ENCODE measurements at places on chromosomes 16 and 17. TPM values are rescaled to one million over a fixed set of nuclear protein-coding genes. Genes with fewer than 3 reads are reported as not detected.

GRCh38 chr16:81181013-81181720 lies 57.3 kb upstream of the BCO1 start:
- no peaks in the 10 kb centered on the region for H3K36me3 ChIP-seq
- H3K4me1 ChIP-seq = peaks cover 20% of the 10 kb centered on the region
- DNase-seq = peak; percentile 88
- H3K27ac ChIP-seq = peak overlapping the region; percentile 96
- no peaks in the 10 kb centered on the region for H3K27me3 ChIP-seq

The CAPNS2 gene
- total RNA-seq = not detected

- no peaks in the 10 kb centered on the region for H3K36me3 ChIP-seq
- no peaks in the 10 kb centered on the region for H3K27me3 ChIP-seq
- DNase-seq = no peak
Measured at GRCh38 chr16:78200023-78200389, 100.6 kb downstream of the WWOX start.

The ARHGDIG gene
- total RNA-seq = 3.4 TPM

GRCh38 chr17:16442594-16443510 lies 27.5 kb downstream of the TRPV2 start:
- H3K36me3 ChIP-seq = peaks cover 55% of the 10 kb centered on the region
- H3K4me1 ChIP-seq = peaks cover 58% of the 10 kb centered on the region
- H3K27me3 ChIP-seq = no peaks in the 10 kb centered on the region
- H3K27ac ChIP-seq = peak overlapping the region; percentile 95
- DNase-seq = no peak

GRCh38 chr16:4345836-4346781 lies 5.0 kb downstream of the PAM16 start:
- no peak overlapping the region for H3K4me3 ChIP-seq
- peaks cover 27% of the 10 kb centered on the region for H3K36me3 ChIP-seq
- no peak overlapping the region for H3K27ac ChIP-seq

- peaks cover 6% of the 10 kb centered on the region for H3K4me1 ChIP-seq
- H3K27me3 ChIP-seq = no peaks in the 10 kb centered on the region
- no peak overlapping the region for H3K27ac ChIP-seq
- H3K36me3 ChIP-seq = peaks cover 56% of the 10 kb centered on the region
- DNase-seq = no peak
Measured at GRCh38 chr17:81884968-81885367, 6.4 kb downstream of the ALYREF start.

The ABHD15 gene
- 2.8 TPM for total RNA-seq

DNA sequence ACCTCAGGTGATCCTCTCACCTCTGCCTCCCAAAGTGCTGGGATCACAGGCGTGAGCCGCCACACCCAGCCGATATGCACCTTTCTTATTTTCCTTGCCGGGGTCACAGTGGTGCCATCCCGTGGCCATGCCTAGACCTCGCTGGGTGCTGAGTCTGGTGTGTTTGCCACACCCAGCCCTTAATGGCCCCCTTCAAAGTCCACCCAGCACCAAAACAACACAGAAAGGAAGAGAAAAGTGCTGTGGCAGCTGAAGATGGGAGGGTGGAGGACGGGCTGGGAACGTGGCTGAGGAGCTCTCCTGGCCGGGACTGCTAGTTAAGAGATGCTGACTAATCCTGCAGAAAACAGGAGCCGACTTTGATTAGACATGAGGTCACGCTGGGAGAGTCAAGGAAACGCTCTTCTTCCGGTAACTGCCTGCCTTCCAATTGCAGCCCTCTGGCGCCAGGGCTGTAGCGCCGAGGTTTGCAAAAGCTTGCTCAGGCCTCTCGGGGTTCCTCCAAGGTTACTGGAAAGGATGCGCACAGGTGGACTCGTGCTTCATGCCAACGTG lies 10.9 kb downstream of the SLC43A2 start:
- H3K27ac ChIP-seq = peak overlapping the region; percentile 79
- H3K4me3 ChIP-seq = no peak overlapping the region
- H3K4me1 ChIP-seq = no peaks in the 10 kb centered on the region
- H3K27me3 ChIP-seq = no peaks in the 10 kb centered on the region
- peaks cover 3% of the 10 kb centered on the region for H3K36me3 ChIP-seq

- H3K4me1 ChIP-seq = peaks cover 10% of the 10 kb centered on the region
- H3K27me3 ChIP-seq = peaks cover 4% of the 10 kb centered on the region
- no peak overlapping the region for H3K27ac ChIP-seq
- no peak for DNase-seq
- no peak overlapping the region for H3K4me3 ChIP-seq
- H3K36me3 ChIP-seq = no peaks in the 10 kb centered on the region
Measured at GRCh38 chr16:73289232-73289631, 241.3 kb upstream of the ZFHX3 start.

The MYH8 gene
- total RNA-seq = not detected

DNA sequence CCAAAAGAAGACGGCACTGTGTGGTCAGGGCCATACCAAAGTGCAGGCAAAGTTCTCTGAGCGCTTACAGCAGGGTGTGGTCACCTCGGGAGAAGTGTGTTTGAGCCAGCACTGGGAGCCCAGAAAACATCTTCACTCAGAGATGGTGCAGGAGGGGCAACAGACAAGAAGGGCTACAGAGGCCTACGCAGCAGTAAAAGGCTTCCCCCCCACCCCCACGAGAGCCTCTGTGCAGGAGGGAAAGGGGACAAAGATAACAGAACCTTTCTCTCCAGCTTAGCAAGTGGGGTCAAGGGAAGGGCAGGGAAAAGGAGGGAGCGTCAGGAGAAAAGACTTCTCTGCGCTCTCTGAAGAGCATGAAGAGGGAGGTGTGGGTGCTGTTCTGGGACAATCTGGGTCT lies 2.8 kb downstream of the VAT1 start:
- 0 out of 2 replicates have a peak overlapping the region, but pooled peaks have one; percentile 8 for H3K27ac ChIP-seq
- no peak for DNase-seq
- H3K4me1 ChIP-seq = peaks cover 33% of the 10 kb centered on the region
- H3K27me3 ChIP-seq = no peaks in the 10 kb centered on the region
- H3K4me3 ChIP-seq = peak overlapping the region; percentile 94
